Astrocyte of the spinal cord (primary cell): ENCODE measurements at places on chromosomes 16 and 17.

GRCh38 chr16:728131-728889 lies 1.4 kb downstream of the HAGHL start:
- peak; percentile 83 for DNase-seq

GRCh38 chr17:43092901-43093300 lies 32.3 kb downstream of the BRCA1 start:
- peak; percentile 24 for DNase-seq

GRCh38 chr16:27430512-27430911 lies 28.5 kb downstream of the IL21R start:
- no peak for DNase-seq

- no peak for DNase-seq
These were observed 14.1 kb downstream of the RPA1 start for GRCh38 chr17:1843947-1844346.

- no peak for DNase-seq
These were observed 31.2 kb downstream of the LYRM9 start for GRCh38 chr17:27862004-27862403.

GRCh38 chr17:29848737-29849136 lies 81.3 kb downstream of the SSH2 start:
- peak; percentile 20 for DNase-seq

- DNase-seq, result no peak
These were observed 12.2 kb upstream of the MRPS23 start for GRCh38 chr17:57861790-57862693.

GRCh38 chr17:41518789-41519449 lies at the start of gene KRT15:
Gene KRT15, minus strand, starts transcription at chr17:41518890. Its CDS starts 63 bp downstream, at chr17:41518827.
- no peak for DNase-seq

GRCh38 chr17:60395508-60396065 lies 3.7 kb upstream of the USP32 start:
- no peak for DNase-seq

- DNase-seq, result no peak
These were observed 76.7 kb downstream of the RTN4RL1 start for GRCh38 chr17:1948517-1948825.

DNA sequence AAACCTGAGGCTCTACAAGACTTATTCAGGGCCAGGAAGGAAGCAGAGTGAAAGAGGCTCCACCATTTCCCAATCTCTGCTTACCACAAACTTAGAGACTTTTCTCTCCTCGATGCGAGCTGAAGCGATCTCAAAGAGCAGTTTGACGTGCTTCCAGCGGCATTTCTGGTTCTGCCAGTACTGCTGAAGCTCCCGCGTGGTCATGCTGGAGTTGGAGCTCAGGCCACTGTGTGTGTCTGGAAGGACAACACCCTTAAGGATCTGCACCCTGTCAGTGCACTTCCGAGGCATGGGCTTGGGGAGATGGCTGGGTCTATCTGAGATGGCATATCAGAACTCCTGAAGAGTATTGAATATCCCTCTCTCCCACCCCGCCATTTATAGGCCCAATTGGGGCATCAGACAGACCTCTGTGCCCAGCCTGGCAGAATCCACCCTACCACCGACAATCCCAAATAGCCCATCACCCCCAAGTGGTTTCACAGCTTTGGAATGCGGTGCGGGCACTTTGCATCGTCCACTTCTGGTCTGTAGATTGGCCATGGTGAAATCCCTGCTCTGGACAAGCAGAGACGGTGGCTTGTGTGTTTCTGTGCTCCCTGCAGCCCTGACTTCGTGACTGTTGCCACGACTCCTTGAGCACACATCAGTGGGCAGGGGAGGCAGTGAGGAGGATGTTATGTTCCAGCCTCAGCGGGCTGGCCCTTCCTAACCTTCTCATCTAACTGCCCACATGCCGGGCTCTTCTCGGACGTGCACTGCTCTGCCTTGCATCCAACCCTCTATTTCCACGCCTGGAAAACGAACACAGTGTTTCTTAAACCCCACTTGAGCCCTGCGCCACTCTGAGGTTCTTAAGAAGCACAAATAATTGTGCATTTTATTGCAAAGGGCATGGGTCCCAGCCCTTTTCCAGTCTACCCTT lies 5.2 kb downstream of the SNX20 start:
- no peak for DNase-seq

DNA sequence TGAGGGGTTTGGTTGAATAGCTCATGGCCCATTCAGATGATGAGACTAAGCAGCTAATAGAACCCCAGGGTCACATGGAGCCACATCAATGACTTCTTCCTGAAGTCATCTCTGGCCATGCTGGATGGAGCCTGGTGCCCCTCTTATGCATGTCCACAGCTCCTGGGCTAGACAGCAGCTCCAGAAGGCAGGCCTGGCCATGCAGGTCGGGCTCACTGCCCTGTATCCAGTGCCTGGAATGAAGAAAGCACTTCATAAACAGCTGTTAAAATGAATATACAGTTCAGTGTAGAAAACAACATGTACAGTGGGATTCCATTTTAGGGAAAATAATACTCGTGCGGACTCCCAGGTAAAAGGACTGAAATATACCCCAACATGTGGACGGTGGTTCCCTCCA lies 73.9 kb downstream of the GNAO1 start:
- no peak for DNase-seq

DNA sequence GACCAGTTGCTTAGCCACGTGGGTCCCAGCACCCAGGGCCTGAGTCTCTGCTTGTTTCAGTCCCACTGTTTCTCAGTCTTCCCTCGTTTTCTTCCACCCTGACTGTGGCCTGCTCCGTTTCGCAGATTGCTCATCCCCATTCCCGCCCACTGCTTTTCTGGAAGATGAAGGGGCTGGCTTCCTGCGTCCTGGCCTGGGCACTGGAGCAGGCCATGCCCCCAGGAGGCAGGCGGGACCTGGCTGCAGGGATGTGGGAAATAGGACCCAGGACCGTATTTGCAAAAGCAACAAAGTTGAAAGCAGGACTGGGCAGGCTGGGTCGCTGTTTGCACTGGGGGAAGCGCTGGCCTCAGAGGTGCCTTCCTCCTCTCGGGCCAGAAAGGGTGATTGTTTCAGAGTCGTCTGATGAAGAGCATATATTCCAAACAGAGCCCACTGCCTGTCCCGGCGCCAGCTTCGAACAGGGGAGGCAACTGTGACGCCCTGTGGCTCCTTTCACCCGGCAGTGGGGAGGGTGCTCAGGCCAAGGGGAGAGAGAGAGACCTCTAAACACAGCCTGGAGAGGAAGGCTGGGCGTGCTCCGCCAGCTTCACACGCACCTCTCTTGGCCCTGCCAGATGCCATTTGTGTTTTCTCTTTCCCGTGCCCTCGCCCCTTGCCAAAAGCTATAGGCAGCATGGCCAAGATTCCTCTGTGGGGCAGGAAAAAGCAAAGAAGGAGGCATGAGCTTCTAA lies 108.6 kb downstream of the CMIP start:
- no peak for DNase-seq

DNA sequence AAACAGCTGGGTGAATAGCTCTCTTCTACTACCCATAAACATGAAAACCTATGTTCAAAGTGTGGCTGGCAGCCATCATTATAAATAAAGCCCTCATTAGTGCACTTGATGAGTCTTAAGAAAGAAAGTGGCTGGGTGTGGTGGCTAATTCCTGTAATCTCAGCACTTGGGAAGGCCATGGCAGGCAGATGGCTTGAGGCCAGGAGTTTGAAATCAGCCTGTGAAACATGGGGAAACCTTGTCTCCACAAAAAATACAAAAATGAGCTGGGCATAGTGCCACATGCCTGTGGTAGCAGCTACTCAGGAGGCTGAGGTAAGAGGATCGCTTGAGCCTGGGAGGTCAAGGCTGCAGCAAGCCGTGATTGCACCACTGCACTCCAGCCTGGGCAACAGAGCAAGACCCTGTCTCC lies 28.3 kb upstream of the APPBP2 start:
- DNase-seq, result peak; percentile 78

- peak; percentile 74 for DNase-seq
These were observed 113.2 kb downstream of the PHKB start for GRCh38 chr16:47574091-47575054.

DNA sequence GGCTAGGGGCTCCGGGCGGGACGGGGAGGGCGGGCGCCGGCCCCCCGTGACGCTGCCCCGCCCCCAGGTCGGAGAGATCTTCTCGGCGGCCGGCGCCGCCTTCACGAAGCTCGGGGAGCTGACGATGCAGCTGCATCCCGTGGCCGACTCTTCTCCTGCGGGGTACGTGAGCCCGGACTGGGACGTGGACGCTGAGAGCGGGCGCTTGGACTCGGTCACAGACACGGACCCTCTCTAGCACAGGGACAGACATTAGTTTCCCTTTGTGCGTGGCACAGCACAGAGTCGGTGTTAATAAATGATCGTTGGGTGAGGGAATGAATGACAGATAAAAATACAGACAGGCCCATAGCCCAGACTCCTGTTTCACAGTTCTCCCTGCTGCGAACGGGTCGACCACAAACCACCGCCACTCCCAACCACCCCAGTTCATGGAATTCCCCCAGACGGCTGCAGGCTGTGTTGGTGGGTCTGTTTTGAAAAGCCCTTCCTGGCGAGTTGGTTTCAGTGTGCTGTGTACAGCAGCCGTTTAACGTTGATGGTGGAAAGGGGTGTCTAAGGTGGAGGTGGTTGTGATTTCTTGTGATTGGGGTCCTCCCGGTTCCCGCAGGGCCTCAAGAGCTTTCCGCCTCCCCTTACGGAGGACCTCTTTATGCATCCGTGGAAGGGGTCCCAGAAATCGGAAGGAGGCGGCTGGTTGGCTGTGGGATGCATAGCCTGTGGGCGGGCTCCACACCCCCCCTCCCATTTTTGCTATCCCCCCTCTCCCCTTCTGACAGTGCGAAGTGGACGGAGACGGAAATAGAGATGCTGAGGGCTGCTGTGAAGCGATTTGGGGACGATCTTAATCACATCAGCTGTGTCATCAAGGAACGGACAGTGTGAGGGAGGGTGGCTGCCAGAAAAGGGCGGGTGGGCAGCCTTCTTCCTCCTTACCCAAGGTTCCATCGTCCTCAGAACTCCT lies 2.9 kb downstream of the RNASEK start:
- DNase-seq, result peak; percentile 78

GRCh38 chr17:74430385-74430705 lies 1.5 kb upstream of the GPRC5C start:
- DNase-seq, result no peak

DNA sequence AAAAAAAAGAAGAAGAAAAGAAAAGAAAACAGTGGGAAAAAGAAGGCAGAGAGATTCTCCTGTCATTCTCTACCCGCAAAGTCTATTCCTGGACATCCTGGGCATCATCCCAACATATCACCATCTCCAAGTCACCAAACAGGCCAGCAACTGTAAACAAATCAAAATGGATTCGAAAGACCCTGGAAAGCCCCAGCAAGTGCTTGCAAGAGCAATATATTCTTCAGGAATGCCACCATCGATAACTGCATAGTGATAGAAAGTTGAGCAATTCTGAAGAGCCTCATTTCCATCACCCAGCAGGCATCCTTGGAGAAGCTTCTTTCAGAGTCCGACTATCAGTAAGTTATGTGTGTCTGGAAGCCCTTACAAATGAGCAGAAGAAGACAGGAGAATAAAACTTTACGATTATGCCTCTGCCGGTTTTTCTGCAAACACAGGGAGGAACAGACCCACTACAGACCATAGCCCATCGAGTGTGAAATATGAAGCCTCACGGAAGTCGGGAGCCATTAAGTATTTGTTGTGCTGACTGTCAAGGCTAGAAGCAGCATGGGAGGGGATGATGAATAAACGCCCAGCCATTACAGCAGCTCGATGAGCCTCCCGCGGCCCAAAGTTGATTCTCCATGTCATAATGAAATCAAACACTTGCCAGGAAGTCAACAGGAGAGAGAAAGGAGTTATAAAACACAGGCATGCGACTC lies 64.5 kb upstream of the SEC14L1 start:
- DNase-seq, result peak; percentile 29

GRCh38 chr16:3485821-3486505 lies 9.3 kb downstream of the C16orf90 start:
- no peak for DNase-seq

DNA sequence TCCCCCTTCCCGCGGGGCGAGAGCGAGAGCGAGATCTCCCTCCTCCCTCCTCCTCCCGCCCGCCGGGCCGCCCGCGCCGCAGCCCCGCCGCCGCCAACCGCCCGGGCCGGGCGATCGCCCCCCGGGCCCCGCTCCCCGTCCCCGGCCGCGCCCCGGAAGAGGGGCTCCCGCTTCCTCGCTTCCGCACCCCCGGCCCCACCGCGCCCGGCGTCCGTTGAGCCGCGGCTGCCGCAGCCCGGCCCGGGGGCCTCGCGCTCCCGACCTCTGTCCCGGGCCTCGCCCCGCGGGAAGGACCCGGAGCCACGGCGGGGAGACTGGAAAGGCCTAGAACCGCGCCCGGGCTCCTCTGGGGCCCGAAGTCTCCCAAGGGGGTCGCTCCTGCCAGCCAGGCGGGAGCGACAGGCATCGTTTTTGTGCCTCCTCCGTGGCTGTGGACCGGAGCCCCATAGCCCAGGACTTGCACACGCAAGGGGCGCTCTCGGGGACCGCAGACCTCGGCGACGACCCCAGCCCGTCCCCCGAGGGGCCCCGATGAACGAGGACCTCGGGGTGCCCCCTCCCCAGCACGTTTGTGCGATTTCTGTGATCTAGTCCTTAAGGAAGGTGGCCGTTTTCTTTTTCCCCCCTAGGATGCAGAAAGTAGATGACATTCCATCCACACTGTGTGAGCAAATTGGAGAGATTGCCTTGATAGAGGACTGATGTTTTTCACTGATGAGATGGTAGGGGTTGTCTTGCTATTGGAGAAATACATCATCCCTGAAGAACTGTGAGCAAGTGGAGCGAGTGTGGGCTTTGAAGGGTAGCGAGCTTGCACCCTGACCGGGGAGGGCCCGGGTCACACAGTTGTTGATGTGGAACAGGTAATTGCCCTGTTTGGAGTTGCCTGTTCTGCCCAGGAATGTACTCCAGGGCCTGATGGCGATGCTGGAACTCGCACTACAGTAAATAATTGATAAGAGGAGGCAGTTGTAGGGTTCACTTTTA lies 611 bp downstream of the BANP start:
- no peak for DNase-seq

DNA sequence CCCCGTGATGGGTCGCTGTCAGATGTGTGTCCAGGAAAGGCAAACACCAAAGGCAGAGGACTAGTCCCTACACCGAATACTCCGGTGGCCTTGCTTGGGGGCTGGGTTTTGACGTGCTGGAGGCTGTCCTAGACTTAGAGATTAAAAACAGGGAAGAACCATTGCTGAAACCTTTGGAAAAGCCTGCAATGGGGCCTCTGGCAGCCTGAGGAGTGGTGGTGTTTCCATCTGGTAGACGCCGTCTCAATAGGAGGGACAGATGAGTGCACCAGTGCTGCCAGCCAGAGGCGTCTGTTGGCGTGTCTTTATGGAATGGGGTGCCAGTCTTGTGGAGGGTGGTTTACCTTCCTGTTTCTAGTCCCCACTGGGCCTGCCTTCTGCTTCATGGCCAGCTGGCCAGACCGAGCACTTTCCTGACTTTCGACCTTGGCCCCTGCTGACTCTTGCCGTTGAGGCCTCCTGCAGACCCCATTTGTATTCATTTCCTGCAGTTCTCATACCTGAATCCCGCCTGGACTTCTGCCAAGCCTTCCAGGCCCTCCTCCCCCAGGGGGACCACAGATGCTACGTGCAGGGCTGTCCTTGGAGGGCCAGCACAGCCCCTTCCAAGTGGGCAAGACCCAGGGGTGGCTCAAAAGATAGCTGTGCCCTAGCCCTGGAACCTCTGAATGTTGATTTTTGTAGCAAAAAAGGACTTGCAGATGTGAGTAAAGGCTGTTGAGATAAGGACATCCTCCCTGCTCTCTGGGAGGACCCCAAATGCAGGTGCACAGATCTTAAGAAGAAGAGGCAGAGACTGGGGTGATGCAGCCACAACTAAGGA lies 1.9 kb upstream of the DNASE1 start:
- DNase-seq, result no peak
